ENCODE measurements at places on chromosomes 13 and 19. TPM values are rescaled to one million over a fixed set of nuclear protein-coding genes. Genes with fewer than 3 reads are reported as not detected.

DNA sequence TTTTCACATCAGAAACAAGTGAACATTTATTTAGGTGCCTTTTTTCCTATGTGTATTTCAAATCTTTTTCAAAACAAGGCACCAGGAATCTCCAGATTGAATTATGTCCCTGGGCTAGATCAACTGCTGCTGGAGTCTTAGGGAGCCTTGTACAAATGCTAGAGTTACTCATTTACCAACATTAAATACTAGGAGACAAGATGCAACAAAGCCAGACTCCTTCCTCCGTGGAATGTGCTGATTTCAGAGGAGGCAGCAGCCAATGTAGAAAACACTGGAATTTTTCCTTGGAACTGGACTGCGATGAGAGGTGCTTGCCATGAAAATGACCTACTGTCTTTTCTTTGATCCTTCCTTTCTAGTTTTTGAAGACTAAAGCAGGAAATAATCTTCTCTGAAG, 1514.7 kb upstream of the MIR17HG start:
- DNase-seq, result no peak
- no peaks in the 10 kb centered on the region for H3K36me3 ChIP-seq
- no peak overlapping the region for H3K27ac ChIP-seq
- H3K4me3 ChIP-seq, result no peak overlapping the region
- H3K27me3 ChIP-seq, result no peaks in the 10 kb centered on the region

GRCh38 chr13:78875792-78876580, 217.0 kb upstream of the OBI1 start:
- H3K27me3 ChIP-seq, result no peaks in the 10 kb centered on the region
- no peak for DNase-seq
- no peaks in the 10 kb centered on the region for H3K36me3 ChIP-seq
- no peaks in the 10 kb centered on the region for H3K4me1 ChIP-seq
- H3K4me3 ChIP-seq, result no peak overlapping the region

DNA sequence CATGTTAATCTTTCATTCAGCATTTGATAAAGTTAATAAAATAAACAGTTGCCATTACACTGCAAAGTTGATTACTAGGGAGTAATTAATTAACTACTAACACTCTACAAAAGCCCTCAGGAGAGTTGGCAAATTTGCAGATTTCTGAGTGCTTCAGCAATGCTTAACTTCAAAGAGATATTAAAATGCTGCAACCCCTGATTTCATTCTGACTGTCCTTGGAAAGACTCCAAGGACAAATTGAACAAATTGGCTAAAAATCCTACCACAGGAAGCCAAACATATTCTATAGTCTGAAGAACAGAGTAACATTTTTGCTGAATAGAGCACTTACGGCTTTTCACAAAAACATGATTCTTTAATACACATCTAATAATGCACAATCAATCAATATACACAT, 1543.0 kb downstream of the SLITRK5 start:
- no peaks in the 10 kb centered on the region for H3K36me3 ChIP-seq
- DNase-seq, result no peak
- H3K27ac ChIP-seq, result no peak overlapping the region
- no peaks in the 10 kb centered on the region for H3K27me3 ChIP-seq
- no peak overlapping the region for H3K4me3 ChIP-seq

DNA sequence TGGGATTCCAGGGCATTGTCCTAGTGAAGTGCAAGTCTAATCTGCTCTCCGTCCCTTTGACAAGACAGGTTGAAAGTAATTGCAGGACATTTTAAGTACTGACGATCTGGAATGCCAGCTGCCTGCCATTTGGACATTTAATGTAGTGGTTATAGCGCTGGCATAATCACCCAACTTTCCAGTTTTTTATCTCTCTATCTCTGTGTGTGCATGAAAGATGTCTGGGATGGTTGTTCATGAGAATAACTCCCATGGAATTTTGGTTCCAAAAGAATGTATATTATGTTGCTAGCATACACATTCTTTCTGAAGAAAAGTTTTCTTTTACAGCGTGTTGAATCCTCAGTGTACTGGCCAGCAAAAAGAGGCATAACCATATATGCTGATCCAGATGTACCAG, 53.6 kb downstream of the TDRD12 start:
- no peak overlapping the region for H3K4me3 ChIP-seq
- H3K27me3 ChIP-seq, result peaks cover 5% of the 10 kb centered on the region
- no peak overlapping the region for H3K27ac ChIP-seq
- H3K4me1 ChIP-seq, result peaks cover 3% of the 10 kb centered on the region

GRCh38 chr19:18262917-18263316, 11.3 kb downstream of the IQCN start:
- H3K4me1 ChIP-seq, result no peaks in the 10 kb centered on the region
- no peak overlapping the region for H3K27ac ChIP-seq
- no peak for DNase-seq

- DNase-seq, result no peak
- no peak overlapping the region for H3K27ac ChIP-seq
- no peaks in the 10 kb centered on the region for H3K4me1 ChIP-seq
- H3K27me3 ChIP-seq, result no peaks in the 10 kb centered on the region
Observed at GRCh38 chr13:67200183-67200582, 30.0 kb downstream of the PCDH9 start.

GRCh38 chr13:110149036-110149435, 157.9 kb downstream of the COL4A1 start:
- no peak for DNase-seq
- H3K27me3 ChIP-seq, result no peaks in the 10 kb centered on the region
- no peaks in the 10 kb centered on the region for H3K36me3 ChIP-seq
- no peak overlapping the region for H3K4me3 ChIP-seq
- no peaks in the 10 kb centered on the region for H3K4me1 ChIP-seq

GRCh38 chr13:32838945-32839344, 177.3 kb upstream of the KL start:
- H3K27me3 ChIP-seq, result no peaks in the 10 kb centered on the region
- no peak overlapping the region for H3K4me3 ChIP-seq
- no peak for DNase-seq

DNA sequence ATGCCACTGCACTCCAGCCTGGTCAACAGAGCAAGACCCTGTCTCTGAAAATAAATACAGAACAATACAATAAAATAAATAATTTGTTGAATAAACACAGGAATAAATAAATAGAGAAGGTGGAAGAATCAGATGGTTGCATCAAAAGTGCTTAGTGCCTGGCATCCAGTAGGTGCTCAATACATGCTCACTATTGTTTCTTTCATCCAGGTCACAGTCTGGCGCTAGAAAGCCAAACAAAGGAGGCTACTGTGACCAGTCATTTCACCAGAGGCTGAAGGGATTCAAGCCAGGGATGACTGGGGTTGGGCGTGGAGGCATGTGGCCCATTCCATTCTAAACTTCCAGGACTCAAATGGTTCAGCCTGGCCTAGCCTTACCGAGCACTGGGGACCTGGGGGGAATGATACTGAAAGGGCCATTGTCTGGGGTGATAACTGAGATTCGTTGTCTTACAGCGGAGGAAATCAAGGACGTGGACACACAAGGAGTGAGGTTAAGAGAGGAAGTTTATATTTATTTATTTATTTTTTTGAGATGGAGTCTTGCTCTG, 3.6 kb upstream of the NDUFB7 start:
- peaks cover 33% of the 10 kb centered on the region for H3K4me1 ChIP-seq
- DNase-seq, result no peak
- H3K4me3 ChIP-seq, result no peak overlapping the region
- no peaks in the 10 kb centered on the region for H3K36me3 ChIP-seq
- H3K27me3 ChIP-seq, result no peaks in the 10 kb centered on the region

Gene CGB8
- not detected for total RNA-seq

Gene FGF14
- 1.9 TPM for total RNA-seq

Gene ADGRE3
- total RNA-seq, result not detected

Gene CYP4F11
- 17.6 TPM for total RNA-seq

Gene ZNF8
- 4.6 TPM for total RNA-seq

Gene HSD11B1L
- total RNA-seq, result 8.5 TPM

Gene SIGLEC5
- not detected for total RNA-seq

Gene KIR2DL3
- total RNA-seq, result not detected

Gene FPR1
- 1.7 TPM for total RNA-seq

Gene IFNL1
- total RNA-seq, result not detected

Measured in esophagus squamous epithelium (tissue), 5 donors.